Stimulated activated CD4-positive, alpha-beta T cell treated with anti-CD3 and anti-CD28 coated beads, Interleukin-15, amount 100 ng/mL, for 1 hour (primary cell): ENCODE measurements at places on chromosomes 12 and 14.

- DNase-seq = no peak
These were observed 60.6 kb downstream of the SUDS3 start for GRCh38 chr12:118436986-118437385.

GRCh38 chr12:69927164-69927563 is 102.1 kb downstream of the MYRFL start:
- DNase-seq = no peak

DNA sequence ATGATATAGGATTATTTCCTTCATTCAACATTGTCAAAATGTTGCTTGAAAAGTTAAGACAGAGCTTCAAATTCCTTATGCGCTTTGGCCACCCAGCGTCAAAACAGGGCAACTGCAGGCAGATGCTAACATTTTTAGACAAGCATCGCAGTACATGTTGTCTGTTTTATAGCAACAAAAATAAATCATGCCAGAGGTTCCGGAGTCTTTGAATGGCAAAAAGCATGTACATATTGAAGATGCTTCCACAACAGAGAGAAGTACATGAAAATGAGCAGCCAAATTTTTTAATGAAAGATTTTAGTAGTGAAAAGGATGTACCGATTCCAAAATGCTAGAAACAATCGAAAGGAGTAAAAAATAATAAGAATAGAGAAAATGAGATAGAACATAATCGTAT is 49.8 kb upstream of the USP15 start:
- no peak for DNase-seq

GRCh38 chr14:68817506-68818212 is 24.8 kb upstream of the ZFP36L1 start:
- DNase-seq = no peak

DNA sequence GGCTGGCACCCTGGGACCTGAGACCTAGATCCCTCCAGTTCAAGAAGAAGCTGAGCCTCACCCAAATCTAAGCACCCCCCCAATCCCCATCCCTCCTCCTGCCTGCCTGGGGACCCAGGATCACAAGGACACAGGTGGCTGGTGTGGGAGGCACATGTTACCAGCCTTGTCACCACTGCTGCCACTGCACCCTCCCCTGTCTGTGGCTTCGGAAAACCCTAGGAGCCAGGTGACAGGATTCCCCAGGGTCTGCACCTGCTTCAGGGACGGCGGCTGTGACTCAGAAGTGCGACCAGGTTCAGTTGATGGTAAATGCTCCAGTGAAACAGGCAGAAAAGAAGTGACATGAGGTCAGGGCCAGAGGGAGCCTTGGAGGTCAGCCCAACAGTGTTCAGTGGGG is 62.8 kb upstream of the FAM222A start:
- DNase-seq = no peak

GRCh38 chr12:96257550-96258103 is 63.5 kb downstream of the ELK3 start:
- no peak for DNase-seq

GRCh38 chr14:94751956-94752355 is 18.0 kb downstream of the GSC start:
- DNase-seq = no peak

DNA sequence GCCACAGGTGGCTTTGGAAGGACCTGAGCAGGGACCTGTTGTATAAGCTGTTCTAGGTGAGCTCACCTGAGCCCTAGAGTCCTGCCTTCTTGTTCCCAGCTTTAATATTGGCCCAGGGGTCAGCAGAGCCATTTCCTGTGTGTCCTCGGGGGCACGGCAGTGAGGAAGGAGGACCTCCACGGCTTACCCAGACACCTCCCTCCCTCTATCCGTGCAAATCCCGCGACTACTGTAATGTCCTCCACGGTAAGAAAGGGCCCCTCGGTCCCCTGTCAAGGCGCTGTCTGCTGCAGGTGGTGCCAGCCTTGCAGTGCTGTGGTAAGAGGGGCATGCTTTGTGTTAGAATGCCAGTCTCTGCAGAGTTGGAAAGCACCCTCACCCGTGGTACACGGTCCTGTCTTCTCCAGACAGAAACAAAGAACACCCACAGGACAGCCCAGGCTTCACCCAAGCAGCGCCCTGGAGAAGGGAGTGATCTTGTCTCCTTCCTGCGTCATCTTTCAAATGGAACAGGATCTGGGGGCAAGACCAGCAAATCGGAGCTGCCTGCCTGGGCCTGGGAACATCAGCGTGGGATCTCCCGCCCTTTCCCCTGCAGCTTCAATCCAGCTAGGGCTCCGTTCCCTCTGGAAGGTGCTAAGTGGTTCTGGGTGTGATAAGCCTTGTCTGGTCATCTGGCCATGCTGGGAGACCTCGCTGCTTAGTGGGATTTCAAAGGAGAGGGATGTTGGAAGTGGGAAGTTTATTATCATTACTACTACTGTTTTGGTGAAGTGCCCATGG is 20.2 kb upstream of the FZD10 start:
- no peak for DNase-seq

DNA sequence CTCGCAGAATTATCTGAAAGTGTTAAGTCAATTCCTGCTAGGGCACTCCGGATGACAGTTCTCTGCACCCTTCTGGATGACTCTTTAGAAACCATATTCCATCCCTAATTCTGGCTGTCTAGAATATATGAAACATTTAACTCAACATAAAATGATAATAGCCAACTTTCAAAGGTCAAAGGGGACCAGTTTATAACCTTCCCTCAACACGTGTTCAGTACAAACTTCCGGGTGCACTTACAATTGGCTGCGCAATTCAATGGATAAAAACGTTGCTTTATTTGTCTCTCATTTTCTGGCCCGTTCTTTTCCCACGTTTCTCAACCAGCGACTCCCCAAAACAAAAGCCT is 1.3 kb downstream of the SBNO1 start:
- DNase-seq = no peak
